HT-29 (cell line): ENCODE measurements at places on chromosomes 5 and 9. TPM values are rescaled to one million over a fixed set of nuclear protein-coding genes. Genes with fewer than 3 reads are reported as not detected.

DNA sequence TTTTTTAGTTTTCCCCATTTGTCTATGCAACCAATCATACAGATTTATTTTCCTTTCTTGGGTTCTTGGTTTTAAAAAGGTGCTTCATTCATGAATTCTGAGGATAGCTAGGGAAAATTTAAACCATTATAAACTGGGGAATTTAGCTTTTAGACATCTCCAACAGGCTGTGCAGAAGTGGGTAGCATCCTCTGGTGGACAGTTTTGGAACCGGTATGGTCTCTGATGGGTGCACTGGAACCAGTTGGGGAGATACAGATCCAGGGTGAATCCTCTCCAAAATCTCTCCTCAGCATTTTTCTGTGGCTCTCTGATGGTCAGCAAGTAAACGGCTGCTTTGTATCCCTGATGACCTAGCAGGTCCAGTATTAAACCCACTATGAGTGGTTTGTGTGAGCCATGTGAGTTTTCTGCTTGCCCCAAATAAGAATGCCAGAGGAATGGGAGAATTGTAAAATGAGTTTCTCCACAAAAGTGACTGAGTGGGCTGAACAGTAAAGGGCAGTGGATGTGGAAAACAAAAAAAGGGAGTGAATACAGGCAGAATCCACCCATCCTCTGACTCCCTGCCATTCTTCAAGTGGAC, 9.1 kb upstream of the DNAJC25 start:
- DNase-seq: peak; percentile 68

GRCh38 chr9:33151007-33151557, 16.1 kb downstream of the B4GALT1 start:
- DNase-seq: peak; percentile 55

- DNase-seq: peak; percentile 87
These were observed 78.2 kb upstream of the IFNE start for GRCh38 chr9:21560281-21560745.

DNA sequence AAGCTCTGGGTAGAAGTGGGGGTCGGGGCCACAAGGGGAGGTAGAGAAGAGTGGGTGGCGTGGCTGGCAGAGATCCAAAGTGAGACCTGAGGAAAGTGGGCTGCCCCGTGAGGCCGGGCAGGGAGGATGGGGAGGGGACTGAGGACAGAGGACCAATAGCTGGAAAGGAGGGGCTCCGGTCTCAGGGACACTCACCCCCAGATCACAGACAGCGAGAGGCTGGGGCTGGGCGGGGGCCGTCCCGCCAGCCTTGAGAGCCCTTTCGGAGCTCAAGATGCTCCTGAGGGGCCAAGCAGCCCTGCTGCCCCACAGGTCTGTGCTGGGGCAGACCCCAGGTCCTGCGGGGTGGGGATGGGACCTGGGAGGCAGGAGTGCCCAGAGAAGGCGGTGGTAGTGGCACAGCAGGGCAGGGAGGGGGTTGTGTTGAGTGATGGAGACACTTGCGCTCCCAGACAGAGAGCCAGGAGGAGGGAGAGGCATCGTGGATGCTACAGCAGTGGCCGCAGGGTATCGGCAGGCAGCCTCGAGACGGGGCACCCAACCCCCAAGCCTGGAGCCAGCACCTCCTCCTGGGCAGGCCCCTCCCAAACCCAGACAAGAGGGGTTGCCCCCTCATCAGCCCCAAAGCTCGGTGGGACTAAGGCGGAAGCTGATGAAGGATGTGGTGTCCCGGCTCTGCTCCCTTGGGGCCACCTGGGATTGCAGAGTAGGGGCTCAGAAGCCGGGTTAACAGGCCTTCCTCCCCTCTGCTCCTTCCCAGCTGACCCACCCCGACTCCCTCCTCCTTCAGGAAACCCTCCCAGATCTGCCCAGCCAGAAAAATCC, 3.4 kb downstream of the SARDH start:
- DNase-seq: no peak

DNA sequence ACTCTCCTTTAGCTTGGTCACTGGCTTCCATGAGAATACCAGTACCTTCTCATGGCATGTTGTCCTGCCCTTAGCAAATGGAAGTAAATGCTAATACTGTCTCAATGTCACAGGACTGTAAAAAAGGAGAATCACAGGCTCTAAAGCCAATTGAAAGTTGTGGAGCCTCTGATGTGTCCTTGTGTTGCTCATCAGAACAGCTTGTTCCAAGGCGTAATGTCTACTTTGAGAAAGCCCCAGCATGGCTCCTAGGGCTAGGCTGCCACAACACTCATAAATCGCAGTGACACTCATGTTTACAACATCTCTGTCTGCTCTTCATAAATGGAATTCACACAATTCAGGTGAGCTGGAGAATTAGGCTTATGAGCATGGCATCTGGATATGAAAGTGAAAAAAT, 94.9 kb downstream of the ACTL7B start:
- no peak for DNase-seq

GRCh38 chr5:103919506-103919905, 356.9 kb upstream of the NUDT12 start:
- no peak for DNase-seq

DNA sequence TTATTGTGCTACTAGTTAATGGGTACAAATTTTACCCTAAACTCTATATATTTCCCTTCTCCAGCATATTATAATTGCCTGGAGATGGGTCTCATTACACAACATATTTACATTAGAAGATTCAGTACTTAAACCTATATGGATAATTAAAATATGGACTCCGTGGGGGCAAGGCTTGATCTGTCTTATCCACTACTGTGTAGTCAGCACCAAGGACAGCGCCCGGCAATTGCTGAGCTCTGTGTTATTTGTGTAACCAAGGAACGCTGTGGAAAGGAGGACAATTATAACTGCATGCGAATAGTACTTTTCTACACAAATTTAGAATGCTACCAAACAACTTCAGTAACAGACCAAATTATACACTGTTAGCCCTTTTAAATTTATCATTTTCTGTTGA, 77.7 kb downstream of the DNAH5 start:
- peak; percentile 44 for DNase-seq

GRCh38 chr5:96476654-96477053, 43.6 kb upstream of the PCSK1 start:
- no peak for DNase-seq

- no peak for DNase-seq
These were observed 181.7 kb downstream of the BNC2 start for GRCh38 chr9:16688814-16689213.

- no peak for DNase-seq
These were observed 2.0 kb downstream of the ASTN2 start for GRCh38 chr9:117412841-117413240.

- no peak for DNase-seq
These were observed 53.8 kb downstream of the TTC39B start for GRCh38 chr9:15253197-15253596.

NMRK1 gene
- 2.3 and 5.1 TPM in 2 replicates for total RNA-seq
